Cerebellum (tissue), 4 donors: ENCODE measurements at places on chromosomes 7 and 10.

- peak; percentile 23 for DNase-seq
These were observed 118.6 kb downstream of the SRPK2 start for GRCh38 chr7:105270117-105270516.

GRCh38 chr7:129832701-129833227 is 120.0 kb downstream of the UBE2H start:
- DNase-seq: no peak

- DNase-seq: peak; percentile 61
These were observed 168.6 kb upstream of the ETV1 start for GRCh38 chr7:14158111-14158510.

- DNase-seq: no peak
These were observed 6.0 kb downstream of the TAS2R40 start for GRCh38 chr7:143227806-143228205.

DNA sequence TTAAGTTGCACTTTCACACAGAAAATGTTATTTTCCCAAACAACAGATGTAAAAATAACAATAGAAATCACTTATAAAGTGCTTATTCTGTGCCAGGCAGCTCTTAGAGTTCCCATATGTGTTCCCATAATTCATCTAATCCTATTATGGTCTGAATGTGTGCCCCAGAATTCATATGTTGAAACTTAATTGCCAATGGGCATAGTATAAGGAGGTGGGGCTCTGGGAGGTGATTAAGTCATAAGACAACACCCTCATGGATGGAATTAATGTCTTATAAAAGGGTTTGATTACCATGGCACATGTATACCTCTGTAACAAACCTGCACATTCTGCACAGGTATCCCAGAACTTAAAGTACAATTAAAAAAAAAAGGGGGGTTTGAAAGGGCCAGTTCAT is 92.7 kb downstream of the FZD1 start:
- no peak for DNase-seq

DNA sequence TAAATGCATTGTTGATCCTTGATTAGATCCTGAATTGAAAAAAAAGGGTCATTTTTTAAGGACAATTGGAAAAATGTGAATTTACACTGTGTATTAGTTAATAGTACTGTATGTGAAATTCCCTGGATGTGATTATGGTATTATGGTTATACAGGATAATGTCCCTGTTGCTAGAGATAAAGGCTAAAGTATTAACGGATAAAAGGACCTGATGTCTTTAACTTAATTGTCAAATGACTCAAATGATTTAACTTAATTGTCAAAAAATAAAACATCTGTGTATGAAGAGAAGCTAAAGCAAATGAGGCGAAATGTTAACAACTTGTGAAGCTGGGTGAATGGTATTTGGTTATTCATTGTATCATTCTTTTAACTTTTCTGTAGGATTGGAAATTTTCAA is 48.8 kb downstream of the SUFU start:
- no peak for DNase-seq

DNA sequence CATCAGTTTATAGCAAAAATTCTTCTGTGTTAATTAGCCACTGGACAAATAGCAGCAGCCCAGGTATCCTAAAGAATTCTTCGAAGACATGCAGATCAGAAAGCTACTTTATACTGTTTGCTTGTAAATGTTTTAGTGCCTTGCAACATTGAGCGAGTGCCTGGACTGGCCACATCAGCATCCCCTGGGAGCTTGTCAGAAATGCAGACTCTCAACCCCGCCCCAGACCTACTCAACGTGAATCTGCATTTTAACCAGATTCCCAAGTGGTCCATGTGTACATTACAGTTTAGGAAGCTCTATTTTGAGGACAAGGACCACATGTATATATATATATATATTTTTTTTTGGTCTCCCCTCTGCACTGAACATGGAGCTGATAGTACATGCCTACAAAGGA is 18.5 kb upstream of the PLEKHS1 start:
- no peak for DNase-seq
